ENCODE measurements at places on chromosomes 6 and 20.
A peak's percentile ranks its signal among the peaks of the same experiment; 100 is the strongest.

- DNase-seq = no peak
Measured at GRCh38 chr6:110476046-110476849, at the start of gene SLC22A16. SLC22A16 (minus strand) TSS chr6:110476613; CDS start chr6:110476574, 39 bp downstream.

GRCh38 chr6:49713346-49713745 lies at the start of gene CRISP2:
CRISP2 (minus strand) TSS chr6:49713543; CDS start chr6:49709196, 4,347 bp downstream.
- DNase-seq = no peak

DNA sequence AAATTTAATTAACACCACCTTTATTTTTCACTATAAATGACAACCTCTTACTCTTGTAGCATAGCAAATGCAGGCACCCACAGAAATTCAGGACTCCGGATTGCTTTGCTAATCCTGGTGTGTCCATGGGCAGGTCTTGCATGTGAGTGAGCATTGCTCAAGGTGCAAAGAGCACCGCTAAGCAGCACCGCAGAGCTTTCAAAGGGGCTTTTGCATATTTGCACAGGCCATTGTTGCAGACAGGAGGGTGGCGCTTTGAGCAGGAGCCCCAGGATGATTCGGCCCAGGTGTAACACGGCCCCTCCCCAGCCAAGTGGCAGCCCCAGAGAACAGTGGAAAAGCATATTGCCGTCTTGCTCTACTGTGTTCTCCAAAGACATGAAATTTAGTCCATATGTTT lies 293.2 kb downstream of the NRN1 start:
- no peak for DNase-seq

DNA sequence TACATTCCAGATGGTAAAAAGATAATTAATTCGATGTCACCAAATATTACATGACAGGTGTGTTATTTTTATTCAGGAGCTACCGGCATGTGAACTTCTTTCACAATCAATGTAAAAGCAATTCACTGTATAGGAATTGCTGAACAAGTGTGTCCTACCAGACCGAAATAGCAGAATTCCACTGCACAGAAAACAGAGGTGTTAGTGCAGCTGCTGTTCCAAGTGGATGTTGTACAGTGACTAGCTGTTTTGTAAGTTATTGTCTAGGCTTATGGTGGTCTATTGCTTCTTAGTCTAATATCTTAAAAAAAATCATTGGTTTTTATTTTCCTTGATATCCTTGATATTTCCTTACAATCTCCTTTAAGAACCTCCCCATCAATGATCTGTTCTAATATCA lies 107.4 kb downstream of the COL19A1 start:
- no peak for DNase-seq

DNA sequence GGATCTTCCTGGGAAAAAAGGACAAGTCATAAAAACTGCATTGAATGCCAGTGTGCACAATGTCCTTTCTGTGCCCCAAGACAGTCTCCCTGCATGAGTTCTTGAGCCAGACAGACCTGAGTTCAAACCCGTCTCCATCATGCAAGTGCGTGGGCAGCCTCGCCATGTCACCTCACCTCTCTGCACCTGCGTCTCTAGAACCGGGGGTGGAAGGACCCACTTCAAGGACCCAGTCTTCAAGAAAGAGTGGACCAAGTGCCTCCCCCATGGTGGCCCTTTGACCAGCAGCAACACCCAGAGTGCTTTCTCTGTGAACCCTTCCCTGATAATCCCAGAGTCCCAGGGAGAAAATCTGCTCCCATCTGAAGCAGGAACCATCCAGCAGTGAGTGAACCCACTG lies 23.5 kb upstream of the ANGPT4 start:
- DNase-seq = no peak

DNA sequence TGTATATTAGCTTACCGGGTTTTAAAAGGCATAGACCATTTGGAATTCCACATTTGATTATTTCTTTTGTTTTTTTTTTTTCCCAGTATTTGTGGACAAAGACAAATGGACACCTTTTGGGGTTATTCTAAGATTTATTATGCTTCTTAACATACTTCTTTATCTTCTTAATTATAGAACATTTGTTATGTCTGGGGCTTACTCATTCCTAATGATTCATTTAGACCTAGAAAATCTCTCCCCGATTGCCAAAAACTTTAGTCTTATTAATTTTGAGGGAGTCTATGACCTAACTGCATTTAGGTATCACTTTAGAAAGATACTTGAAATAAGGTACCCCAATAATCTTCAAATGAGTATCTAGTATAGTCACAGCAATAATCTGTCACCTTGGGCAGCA lies 170.7 kb upstream of the PREP start:
- DNase-seq = no peak

GRCh38 chr6:148443798-148444560 lies 101.3 kb downstream of the SASH1 start:
- no peak for DNase-seq

DNA sequence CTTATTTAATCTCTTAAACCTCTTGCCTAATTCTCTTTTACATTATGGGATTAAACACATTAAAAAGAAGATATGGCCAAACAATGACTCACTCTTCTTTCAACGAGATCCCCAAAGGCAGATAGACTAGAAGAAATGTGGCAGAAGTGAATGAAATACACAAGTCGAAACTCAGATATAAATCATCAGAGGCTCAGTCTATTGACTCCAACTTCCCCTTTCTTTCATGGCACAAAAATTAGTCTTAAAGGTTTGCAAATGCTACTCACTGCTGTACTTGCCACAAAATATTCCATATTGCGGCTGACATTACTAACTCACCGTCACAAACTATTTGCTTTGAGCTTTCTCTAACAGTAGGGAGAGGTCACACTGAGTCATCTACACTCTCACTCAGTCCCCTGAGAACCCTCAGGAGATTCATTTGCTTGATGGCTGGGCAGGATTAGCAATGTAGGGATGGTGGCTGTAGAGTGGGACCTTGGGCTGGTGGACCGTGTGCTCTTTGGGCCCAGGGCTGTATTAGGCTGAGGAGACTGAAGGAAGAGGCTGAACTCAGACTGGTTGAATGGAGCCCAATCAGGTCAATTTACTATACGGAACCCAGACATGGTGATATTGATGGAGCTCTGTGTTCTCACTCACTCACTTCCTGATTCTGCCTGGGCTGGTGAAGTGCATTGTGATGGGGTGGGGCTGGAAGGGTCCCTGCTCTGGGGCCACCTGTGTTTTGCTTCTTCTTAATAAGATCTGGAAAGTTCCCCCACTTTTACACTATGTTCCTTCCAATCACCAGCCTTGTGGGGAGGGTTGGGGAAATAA lies 42.8 kb upstream of the UBR2 start:
- peak; percentile 87 for DNase-seq

- no peak for DNase-seq
Measured at GRCh38 chr6:20172842-20173456, 39.3 kb downstream of the MBOAT1 start.

DNA sequence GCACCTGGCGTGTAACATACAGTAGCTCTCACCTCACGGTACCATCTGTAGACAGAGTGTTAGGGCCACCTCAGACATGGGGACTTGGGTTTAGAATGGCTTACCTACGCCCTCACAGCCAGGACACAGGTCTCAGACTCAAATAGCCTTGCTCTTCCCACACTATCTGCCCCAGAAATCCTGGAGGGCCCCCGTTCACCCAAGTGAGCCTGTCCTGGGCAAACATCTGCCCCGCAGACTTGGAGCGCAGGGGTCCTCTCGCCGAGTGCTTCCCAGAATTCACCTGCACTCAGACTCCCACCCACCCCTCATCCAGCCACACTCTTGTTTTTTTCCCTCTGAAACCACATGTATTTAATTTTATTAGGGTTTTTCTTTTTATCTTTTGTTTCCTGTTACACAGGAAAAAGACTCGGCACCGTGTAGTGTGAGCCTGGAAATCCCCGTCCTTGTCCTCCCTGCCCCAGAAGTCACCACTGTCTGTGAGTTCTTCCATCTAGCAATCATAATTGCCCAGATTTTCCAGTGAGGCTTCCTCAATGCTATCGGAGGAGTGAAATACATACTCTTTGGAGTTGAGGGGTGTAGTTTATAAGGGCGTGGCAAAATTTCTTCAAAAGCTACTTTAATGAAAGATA lies 17.1 kb upstream of the MAP1LC3A start:
- DNase-seq = no peak

DNA sequence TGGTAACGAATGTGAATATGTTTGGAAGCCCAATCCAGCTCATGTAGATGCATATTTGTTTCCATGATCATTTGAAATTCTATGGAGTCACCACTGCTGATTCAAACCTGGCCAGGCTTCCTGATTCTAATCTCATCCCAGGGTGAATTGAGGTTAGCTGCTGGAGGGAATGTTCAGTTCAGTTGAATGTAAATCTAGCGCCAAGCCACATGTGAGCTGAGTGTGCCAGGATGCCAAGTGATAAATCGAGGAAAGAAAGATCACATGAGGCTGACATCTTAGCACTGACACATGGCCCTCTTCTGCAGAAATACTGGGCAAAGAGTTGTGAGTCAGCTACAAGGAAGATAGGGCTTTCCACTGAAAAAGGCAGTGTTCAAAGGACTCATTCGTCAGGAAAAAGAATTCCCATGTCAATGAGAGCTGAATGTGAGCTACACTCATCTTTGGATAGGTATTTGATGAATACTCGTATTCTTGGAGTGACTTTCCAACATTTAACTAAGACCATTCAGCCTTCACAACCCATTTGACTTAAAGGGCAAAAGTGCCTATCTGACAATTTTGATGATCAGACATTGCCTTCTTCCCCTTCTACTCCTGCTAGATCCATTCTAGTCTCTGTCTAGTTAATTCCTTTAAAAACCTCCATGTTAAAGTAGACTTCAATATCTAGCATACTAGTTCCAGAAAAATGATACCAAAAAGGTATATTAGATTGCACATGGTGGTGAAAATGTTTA lies 172.1 kb downstream of the MTFR2 start:
- no peak for DNase-seq

GRCh38 chr6:158863646-158864045 lies 44.5 kb upstream of the EZR start:
- DNase-seq = no peak

DNA sequence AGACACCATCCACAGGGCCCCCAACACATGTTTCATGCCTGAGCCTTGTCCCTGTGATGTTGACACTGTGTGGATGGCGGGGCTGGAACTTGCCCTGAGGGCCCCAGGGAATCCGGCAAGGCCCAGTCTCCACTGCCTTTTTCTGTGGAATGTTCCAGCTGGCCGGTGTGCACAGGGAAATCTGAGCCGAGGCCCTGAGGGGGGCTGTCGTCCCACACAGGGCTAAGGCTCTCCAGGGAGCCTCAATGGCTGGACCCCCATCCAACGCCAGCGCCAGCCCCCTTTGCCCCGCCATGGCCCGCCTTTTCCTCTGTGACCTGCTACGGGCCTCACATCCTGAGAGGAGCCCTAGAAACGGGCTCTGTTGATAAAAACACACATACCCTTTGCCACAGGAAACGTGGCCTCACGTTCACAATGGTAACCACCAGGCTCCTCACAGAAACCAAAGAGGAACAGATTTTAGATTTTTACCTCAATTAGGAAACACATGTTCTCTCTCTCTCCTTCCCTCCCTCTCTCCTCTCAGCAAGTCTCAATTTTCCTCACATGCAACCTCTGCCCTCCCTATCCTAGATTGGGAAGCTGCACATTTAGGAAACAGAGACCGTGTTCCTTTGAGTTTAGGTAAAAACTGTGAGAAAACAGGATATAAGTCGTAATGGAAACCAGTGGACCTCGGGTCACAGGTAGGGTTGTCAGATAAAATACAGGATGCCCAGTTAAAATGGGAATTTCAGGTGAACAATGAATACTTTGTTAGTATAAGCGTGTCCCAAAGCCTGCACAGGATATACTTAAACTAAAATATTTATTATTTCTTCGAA lies 13.7 kb upstream of the ZNF831 start:
- DNase-seq = no peak

DNA sequence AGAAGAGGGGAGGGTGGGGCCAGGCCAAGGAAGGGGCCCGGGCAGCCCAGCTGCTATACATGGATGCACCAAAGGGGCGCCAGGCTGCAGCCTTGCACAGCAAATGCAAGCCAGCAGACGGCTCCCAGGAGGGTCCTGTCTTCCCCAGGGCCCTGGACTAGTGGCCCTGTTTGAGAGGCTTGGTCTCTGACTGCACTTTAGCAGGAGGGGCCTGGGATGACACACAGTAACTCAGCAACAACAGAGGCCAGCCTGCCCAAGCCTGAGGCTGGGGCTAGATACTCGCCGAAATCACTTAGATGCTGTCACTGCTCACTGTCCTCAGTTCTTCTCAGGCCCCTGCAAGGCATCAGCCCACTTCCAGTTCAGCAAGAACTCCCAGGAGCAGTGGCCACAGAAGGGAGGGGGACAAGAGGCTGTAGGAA lies 73.5 kb downstream of the TRAM2 start:
- no peak for DNase-seq

- DNase-seq = peak; percentile 90
Measured at GRCh38 chr6:135212020-135212806, 31.1 kb downstream of the MYB start.

GRCh38 chr6:108993876-108994275 lies 100.8 kb downstream of the SESN1 start:
- DNase-seq = no peak

GRCh38 chr20:653590-654416 lies 803 bp upstream of the SRXN1 start:
- no peak for DNase-seq

DNA sequence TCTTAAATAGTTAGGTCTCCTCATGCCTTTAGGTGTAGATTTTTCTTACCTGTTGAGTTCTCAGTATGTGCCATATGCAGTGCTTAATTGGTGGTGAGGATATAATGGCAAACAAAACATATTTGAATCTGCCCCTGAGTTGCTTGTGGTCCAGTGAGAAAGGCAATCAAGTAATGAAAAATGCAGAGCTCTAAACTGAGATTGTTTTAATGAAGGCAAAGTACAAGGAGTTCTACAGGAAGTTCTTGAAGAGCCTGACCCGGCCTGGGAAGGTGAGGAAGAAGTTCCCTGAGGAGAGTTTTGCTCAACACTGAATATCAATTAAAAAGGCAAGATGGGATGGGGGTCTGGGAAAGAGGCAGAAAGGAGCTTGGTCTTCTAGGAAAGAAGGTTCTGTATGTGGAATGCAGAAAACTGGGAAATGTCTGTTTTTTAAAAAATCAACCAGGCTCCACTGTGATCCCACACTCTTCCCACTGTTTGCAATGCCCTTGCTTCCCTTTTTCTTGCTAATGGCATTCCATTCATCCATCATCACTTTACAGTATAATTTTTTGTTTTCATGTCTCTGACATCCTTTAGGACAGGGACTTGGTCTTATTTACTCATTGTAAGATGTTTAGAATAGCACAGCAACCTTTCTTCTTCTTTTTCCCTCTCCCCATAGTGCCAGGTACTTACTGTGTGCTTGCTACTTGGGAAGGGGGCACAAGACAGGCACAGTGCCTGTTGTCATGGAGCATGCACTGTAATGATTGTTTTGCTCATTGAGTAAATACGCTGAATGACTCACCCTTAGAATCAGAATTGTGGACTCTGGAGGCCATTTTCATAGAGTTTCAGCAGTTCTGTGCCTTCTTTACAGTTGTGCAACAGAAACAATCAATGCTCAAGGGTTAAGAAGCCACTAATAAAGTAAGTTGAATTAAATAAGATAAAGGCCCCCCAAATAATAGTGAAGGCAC lies 64.3 kb downstream of the ANKS1A start:
- DNase-seq = peak; percentile 34

GRCh38 chr6:29811377-29811776 lies 16.2 kb upstream of the HLA-G start:
- no peak for DNase-seq
